GM10248 (cell line): ENCODE measurements at places on chromosomes 13 and 19.

GRCh38 chr19:58581227-58582141, 8.3 kb upstream of the MZF1 start:
- peak; percentile 90 for DNase-seq

DNA sequence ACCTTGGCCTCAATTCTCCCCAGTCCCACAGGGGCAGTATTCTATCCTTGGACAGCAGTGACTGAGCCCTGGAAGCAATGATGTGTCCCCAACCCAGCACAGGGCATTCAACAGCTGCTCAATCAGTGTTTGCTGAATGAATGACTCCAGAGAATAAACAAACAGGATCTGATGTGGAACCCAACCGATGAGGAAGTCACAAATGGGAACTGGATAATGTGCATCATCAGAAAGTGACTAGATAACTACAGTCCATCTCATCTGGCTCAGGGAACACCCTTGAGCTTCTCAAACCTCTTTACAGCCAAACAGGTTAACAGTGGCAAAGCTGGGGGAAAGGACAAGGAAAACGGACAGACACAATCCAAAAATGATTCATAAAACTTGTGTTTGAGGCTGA, 8.2 kb downstream of the SLC25A30 start:
- no peak for DNase-seq

DNA sequence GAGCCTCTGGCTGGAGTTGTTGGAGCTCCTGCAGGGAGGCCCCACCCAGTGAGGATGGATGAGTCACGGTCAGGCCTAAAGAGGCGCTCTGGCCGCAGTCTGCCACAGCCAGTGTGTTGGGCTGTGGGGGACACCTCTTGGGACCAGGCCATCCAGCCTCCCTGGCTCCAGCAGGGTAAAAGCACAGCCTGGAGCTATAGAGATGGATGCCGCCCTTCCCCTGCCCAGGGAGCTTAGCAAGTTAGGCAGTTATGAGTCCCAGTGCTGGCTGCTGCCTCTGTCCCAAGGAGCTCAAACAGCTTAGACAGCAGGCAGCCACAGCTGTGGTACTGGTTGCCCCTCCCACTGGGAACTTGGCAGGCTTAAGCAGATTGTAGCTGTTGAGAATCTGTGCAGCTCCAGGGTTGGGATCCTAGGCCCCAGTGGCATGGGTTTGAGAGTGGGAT, 100.9 kb downstream of the NDFIP2 start:
- no peak for DNase-seq

GRCh38 chr13:35729926-35730627, 253.6 kb upstream of the MAB21L1 start:
- no peak for DNase-seq

- no peak for DNase-seq
Measured at GRCh38 chr19:50512999-50513745, 541 bp downstream of the ASPDH start.
